Stimulated activated CD4-positive, alpha-beta T cell treated with anti-CD3 and anti-CD28 coated beads, Interleukin-1b, Interleukin-23, amount 100 ng/mL, for 1 hour (primary cell): ENCODE measurements at places on chromosomes 16 and 17.

- DNase-seq: no peak
These were observed 3.1 kb downstream of the ABAT start for GRCh38 chr16:8677481-8677880.

DNA sequence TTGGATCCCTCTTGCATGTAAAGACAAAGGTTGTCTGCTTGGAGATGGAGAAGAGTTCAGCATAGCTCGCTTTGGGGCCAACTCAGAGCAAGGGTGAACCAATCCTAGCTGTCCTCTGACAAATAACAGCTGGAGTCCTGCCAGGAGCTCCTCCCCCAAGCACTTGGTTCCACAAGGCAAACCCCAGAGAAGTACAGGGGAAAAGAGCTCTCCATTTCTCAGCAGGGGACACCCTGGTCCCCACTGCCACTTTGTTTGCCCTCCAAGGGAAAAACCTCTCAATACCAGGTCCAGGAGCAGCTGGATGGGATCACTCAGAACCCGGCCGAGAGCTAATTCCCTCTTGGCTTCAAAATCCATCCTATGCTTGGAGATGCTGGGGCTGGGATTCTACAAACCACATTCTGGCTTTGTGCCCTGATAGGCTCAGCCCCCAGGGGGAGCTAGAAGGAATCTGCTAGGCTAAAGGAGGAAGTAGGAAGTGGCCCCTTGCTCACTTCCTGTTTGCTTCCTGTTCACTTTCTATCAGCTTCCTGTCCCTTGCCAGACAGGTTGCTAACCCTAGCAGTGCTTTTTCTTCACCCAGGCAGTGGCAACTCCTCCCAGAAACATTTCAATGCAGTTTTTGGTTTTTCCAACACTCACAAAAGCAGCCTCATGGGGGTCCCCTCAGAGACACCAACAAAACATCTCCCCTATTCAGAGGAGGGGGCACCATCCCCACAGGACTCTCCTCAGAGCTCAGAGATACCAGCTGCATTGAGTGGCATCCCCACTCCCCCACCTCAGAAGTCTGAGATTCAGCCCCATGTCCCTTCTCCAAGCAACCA, 30.7 kb downstream of the CDRT4 start:
- no peak for DNase-seq

DNA sequence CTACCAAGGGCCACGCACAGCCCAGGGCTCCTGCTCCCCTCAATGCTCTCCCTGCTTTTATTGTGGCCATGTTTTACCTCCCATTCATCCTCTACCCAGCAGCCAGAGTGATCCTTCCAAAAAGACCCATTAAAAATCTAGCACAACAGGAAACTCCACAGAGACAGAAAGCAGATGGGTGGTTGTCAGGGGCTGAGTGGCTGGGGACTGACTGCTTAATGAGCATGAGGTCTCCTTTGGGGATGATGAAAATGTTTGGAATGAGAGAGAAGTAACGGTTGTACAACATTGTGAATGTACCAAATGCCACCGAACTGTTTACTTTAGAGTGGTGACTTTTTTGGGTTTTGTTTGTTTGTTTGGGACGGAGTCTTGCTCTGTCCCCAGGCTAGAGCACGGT, 107.4 kb downstream of the GAS7 start:
- no peak for DNase-seq

DNA sequence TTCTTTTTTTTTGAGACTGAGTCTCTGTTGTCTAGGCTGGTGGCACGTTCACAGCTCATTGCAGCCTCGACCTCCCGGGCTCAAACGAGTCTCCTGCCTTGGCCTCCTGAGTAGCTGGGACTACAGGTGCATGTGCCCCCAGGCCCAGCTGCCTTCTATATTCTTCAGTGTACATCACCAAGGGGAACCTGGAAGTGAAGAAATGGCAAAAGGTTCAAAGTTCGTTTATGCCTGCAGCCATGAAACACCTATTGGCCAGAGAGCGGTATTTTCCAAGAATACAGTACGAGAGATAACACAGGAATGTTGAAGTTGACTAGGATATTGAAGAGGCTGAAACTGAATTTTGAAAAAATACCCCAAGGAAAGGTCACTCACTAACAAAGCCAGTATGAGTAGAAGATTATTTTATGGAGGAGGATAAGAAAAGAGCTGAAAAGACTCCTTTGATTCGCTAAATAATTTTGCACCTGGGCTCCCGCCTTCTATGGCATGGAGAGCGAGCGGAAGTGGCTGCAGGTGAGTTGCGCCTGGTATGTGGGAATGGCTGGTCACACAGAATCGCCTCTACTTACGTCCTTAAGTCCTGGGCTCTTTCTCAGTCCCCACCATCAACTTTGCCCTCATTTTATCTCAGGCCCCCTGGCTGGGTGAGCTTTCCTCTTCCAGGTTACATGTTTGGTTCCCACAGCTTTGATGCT, 9.8 kb downstream of the ST6GALNAC1 start:
- DNase-seq: no peak

DNA sequence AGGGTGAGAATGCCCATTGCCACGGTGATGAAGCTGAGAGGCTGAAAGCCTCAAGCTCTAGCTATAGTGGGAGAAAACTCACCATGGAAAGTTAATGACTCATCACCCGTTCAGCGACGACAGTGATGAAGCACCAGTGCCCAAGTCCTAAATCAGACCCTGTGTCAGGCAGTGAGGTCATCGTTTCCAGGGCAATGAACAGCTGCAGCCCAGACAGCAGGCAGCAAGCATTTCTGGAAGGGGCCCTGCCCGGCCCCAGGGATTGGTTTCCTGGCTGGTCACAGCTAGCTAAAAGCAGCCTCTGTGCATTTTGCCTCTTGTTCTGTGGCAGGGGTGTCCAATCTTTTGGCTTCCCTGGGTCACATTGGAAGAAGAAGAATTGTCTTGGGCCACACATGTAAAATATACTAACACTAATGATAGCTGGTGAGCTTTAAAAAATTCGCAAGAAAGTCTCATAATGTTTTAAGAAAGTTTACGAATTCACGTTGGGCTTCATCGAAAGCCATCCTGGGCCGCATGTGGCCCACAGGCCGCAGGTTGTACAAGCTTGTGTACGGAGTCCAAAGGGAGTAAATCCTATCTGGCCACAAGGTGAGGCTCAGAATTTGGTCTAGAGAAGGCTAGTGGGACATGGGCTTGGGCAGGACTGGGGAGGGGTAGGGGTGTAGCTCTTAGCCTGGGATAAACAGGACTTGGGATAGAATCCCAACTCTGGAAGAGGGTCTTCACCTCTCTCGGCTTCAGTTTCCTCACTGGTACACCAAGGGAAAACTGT, 40.6 kb downstream of the MIS12 start:
- no peak for DNase-seq

- no peak for DNase-seq
These were observed 292.0 kb downstream of the CPPED1 start for GRCh38 chr16:12511708-12512107.

- no peak for DNase-seq
These were observed 61.1 kb upstream of the CIBAR2 start for GRCh38 chr16:85173146-85173980.
